T-helper 2 cell treated with Interferon-gamma antibody and Interleukin-4, amounts not matched to agents 5 μg/mL and 100 μg/mL, for 36 hours (primary cell): ENCODE measurements at places on chromosomes 2 and 18.

DNA sequence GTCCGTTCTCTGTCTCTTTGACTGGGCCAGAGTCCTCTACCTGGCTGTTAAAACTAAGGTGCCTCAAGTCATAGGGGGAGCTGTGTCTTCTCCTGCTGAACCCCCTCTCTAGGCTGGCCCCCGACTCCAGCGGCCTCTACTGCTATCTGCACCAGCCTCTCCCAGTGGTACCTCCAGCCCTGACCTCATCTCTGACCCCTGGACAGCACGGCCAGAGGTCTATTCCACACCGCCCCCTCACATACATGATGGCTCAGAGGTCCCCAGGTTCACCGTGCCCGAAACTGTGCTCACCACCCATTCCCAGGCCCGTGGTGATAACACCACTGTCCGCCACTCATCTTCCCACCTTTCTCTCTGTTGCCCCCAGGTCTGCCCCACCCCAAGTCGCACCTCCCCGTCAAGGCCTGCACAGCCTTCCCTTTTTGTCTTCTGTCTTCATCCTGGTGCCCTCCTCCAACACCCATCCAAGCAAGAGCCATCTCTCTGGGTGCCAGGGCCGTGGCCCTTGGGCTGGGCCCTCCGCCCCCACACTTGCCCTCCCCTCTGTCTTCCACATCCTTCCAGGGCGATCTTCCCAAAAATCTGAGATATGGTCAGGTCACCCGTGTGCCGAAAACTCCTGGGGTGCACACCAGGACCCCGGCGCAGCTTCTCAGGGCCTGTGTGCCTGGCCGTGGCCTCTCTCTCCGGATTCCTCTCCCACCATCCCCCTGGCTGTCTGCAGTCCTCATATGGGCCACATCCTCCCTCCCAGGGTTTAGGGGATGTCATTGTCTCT lies 134.4 kb upstream of the ID2 start:
- no peak for DNase-seq

- no peak for DNase-seq
Measured at GRCh38 chr2:82524826-82525225, 1934.3 kb downstream of the SUCLG1 start.

- no peak for DNase-seq
Measured at GRCh38 chr2:144586476-144586875, 66.6 kb upstream of the ZEB2 start.

DNA sequence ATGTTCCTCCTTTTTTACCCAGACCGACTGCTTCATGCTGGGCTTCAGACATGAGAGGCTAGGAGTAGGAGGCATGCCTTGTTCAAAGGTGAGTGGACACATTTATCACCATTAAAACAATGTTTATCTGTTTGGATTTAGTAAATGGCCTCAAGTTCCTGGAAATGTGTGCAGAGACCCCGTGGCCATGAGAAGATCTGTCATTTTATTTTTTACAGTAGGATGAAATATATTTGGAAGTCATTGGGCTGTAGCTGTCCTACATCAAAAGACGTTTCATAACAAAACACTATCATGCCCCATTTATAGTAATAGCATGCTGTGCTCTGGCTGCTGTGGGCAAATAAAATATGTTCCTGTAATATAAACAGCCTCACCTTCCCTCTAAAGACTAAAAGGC lies 403.9 kb upstream of the TNP1 start:
- no peak for DNase-seq
